ENCODE measurements at places on chromosomes 16 and 17.

GRCh38 chr17:28948873-28949184 lies 2.5 kb downstream of the PHF12 start:
- DNase-seq: no peak

- DNase-seq: no peak
These were observed 11.9 kb downstream of the KCNJ12 start for GRCh38 chr17:21388066-21388465.

DNA sequence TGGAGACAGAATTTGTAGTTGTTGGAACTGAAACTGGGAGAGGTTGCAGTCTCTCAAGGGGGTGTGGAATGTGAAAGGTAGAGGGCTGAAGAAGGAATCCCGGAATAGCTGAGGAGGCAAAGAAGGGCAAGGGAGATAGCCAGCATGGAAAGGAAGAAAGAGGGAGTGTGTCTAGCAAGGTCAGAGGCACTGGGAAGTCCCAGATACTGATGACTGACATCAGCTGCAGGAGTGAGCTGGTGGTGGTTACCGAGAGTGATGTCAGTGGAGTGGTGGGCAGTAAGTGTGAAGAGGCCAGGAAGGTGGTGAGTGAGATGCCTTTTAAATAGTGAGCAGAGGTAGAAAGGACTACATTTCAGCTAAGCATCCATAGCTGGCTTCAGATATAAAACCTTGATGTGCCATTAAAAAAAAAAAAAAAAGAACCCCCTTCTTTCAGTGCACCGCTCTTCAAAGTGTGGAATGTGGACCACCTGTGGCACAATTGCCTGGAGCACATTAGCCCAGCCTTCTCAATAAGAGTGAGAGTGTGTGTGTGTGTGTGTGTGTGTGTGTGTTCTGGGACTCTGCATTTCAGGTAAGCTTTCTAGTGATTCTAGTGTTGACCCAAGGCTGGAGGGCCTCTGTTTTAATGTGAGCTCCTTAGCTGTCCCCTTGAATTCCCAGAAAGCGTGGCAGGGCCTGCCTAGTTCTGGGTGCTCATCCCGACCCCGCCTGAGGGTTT lies 8.5 kb downstream of the PRMT7 start:
- DNase-seq: no peak

GRCh38 chr17:3613124-3613523 lies 3.9 kb upstream of the TRPV1 start:
- no peak for DNase-seq

DNA sequence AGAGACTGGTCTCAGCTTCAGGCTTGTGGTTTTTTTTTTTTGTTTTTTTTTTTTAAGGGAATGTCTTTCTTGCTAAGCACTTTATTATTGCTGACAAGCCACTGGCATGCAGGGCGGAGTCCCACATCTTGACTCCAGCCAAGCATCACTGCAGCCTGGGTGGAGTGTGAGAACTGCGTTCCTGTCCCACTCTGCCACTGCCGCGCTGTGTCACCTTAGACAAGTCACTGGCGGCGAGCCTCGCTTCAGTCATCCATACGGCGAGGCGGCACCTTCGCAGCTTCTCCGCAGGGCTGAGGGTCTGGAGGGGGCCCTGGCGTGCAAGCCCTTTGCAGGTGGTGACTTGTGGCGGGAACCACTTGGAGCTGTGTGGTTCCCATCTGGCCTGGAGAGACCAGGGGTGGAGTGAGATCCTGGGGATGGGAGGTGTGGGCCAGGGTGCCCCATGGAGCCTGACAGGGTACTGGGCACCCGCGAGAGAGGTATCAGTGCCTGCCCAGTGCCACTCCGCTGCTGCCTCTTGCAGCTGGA lies 99.1 kb upstream of the CIBAR2 start:
- DNase-seq: no peak

GRCh38 chr17:4978726-4979125 lies 8.7 kb downstream of the CAMTA2 start:
- DNase-seq: no peak

DNA sequence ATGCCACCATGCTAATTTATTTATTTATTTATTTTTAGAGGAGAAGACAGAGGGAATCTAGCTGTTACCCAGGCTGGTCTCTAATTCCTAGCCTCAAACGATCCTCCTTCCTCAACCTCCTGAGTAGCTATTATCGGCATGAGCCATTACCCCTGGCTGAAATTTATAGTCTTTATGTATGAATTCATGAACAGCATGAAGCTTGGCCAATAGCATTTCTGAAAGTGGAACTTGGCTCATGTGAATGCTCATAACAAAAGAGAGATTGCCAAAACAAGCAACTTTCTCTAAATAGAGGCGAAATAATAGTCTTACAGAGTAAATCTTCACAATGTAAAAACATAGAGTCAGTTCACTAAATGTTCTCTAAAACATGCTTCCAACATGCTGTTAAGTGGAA lies 30.1 kb upstream of the SMURF2 start:
- DNase-seq: no peak

DNA sequence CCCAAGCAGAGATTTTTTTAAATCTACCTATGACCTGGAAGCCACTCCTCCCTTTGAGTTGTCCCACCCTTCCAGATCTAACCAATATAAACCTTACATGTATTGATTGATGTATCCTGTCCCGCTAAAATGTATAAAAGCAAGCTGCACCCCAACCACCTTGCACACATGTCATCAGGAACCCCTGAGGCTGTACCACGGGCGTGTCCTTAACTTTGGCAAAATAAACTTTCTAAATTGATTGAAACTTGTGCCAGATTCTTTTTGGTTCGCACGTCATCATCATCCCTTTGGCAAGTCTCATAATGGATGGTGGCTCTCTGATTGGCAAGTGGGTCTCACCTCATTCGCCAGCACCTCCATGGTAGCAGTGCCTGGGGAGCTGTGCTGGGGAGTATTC lies 60.2 kb downstream of the CNGB1 start:
- no peak for DNase-seq

DNA sequence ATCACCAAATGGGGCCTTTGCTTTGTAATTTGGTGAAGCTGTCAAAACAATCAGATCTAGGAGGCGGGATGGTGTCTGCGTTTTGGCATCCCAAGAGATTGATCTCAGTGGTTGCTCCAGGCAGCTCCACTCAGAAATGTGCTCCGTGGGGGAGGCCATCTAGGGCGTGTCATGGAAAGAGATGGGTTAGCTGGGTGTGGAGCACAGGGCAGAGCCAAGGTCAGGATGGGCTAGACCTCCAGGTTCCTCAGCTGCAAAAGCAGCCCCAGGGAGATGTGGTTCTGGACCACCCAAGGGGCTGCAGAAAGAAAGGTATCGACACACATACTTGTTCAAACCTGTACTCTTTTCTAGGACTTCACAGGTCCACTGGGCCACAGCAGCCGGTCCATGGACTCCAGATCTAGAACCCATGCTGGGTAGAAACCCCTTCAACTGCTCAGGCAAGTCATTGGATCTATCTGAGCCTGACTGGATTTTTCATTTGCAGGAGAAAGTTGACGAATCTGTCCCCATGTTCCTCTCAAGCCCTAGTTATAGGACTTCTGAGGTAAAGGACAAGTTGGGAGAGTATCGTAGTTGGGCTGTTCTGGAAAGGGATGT lies 270.2 kb upstream of the RPL38 start:
- DNase-seq: no peak

GRCh38 chr16:55559233-55559632 lies 7.3 kb upstream of the CAPNS2 start:
- DNase-seq: no peak

GRCh38 chr17:66930933-66931332 lies 33.6 kb upstream of the CACNG4 start:
- DNase-seq: no peak

DNA sequence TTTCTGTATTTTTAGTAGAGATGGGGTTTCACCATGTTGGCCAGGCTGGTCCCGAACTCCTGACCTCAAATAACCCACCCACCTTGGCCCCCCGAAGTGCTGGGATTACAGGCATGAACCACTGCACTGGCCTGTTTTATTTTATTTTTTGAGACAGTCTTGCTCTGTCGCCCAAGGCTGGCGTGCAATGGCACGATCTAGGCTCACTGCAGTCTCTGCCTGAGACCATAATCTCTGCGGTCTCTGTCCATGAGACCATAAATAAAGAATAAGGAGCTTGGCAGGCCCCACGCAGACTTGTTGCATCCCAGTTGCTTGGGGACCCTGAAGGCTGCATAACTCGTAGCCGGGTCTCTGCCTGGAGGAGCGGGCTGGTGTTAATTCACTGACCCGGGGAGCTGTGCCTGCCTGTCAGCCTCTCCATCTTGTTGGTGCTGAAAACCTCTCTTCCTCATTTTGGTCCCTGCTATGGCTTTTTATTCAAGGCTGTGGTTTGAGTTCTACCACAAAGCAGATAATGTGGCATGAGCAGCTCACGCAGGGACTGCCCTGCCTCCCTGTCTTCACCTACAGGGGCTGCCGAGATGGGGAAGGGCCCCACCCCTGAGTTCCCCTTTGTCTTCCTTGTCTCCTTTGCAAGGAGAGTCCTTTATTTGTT lies 82.1 kb downstream of the MSI2 start:
- no peak for DNase-seq

- no peak for DNase-seq
These were observed 16.5 kb upstream of the CLEC3A start for GRCh38 chr16:78005881-78006280.

DNA sequence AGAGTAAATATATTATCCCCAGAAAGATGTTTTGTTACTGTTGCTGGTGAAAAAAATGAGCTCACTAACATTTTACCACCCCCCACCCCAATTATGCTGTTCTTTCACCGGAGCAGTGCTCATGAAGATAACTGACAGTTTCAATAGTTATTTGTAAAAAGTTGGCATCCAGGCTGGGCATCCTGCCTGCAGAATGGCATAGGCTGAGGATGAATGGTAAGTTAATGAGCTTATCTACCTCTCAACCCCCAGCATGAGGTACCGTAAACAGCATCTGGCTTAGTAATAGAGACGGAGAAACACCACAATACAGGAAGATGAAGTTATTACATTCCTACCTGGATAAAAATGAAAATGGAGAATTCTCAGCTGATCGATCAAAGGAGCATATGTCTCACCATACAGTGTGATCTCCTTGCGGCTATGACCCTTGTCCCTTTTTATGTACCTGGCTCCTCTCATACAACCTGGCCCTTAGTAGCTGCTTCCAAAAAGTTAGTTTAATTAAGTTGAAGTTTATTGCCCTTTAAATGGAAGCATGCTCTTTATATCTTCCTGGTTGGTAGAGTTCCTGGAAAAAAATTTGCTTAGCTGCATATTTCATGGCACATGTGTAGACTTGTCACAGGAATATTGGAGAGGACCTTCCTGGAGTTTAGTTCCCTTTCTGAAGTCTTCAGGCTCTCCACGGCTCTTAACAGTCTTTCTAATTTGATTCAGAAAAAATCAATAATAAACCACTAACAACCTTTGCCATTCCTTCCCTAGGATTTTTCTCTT lies 61.2 kb upstream of the MPHOSPH6 start:
- DNase-seq: no peak

DNA sequence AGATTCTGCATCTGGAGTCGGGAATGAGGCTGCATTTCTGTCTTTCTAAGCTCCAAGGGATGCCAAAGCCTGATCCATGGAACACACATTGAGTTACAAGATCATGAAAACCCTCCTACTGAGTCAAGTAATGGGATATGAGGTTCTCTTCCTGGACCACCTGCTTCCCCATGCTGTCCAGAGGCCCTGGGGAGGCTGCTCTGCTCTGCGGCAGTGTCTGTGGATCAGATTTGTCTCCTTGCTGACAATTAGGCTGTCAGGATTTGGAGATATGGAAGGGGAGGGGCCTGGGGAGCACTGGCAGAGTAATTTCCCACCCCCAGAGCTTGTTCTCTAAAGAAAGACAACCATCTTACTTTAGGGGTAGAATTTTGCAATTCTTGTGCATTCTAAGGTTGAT lies 33.0 kb downstream of the C16orf95 start:
- DNase-seq: no peak

GRCh38 chr16:19840524-19841110 lies 44.0 kb downstream of the GPRC5B start:
- DNase-seq: no peak

DNA sequence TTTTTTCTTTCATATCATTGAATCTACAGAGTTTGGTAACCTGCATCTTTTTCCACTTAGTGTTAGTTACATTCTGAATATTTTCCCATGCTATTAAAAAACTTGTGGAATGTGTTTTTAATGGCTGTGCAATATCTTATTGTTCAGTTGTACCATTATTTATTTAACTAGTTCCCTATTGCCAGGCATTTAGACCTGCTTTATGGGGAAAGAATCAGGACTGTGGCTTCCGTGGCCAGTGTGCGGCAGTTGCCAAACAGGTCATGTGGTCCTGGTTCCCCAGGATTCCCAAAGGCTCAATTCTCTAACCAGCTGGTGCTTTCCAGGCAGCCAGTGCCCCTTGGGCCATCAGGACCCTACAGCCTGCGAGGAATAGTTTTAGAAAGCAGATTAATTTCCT lies 30.8 kb downstream of the NDEL1 start:
- no peak for DNase-seq

DNA sequence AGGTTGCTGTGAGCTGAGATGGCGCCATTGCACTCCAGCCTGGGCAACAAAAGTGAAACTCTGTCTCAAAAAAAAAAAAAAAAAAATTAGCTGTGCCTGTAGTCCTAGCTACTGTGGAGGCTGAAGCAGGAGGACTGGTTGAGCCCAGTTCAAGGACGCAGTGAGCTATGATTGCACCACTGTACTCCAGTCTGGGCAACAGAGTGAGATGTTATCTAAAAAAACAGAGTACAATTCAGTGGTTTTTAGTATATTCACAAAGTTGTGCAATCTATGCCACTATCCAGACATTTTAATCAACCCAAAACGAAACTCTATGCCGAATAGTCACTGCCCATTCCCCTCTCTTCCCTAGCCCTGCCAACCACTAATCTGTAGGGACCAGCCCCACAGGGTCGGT lies 25.1 kb downstream of the C16orf54 start:
- DNase-seq: no peak

DNA sequence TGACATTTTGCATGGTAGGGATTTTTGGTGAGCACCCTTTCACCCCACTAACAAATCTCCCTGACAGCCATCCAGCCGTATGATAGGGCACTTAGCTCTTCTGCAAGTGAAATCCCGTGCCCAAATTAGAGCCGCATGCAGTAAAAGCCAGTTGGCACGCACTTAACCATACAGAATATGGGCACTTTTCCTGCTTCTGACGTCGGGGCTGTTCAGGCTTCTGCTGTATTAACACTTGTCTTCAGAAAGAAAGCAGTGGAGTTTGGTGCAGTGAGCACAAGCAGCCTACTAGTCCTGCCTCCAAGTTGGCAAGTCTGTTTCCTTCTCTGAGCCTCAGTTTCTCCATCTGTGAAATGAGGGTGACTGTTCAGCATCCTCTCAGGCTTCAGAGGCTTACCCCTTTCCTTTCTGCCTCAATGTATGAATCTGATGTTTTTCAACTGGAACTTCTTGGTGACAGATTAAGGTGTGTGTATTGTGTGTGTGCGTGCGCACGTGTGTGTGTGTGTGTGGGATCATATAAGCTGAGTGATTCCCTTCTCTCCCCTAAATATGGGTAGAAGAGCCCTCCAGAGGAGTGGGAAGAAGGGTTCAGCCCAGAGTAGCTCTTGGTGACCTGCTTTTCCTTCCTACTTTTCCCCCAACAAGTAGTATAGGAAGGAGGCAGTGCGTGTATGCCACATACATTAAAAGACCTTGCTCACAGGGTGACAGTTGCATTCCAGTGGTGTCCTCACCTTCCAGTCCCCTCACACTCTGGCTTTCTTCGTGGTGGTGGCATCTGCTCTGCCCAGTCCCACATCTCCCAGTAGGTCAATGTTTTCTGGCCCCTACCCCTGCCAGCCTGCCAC lies 19.0 kb downstream of the IGF2BP1 start:
- no peak for DNase-seq
